NCI-H524 (cell line): ENCODE measurements at places on chromosomes 5 and 9.

GRCh38 chr5:112087222-112087621, 330.2 kb upstream of the NREP start:
- no peak for DNase-seq

GRCh38 chr5:150672237-150672883, 11.3 kb downstream of the MYOZ3 start:
- no peak for DNase-seq

- DNase-seq: no peak
Observed at GRCh38 chr5:65760504-65761275, 38.7 kb downstream of the NLN start.

GRCh38 chr9:116941266-116941665, 254.2 kb downstream of the TRIM32 start:
- peak; percentile 97 for DNase-seq

DNA sequence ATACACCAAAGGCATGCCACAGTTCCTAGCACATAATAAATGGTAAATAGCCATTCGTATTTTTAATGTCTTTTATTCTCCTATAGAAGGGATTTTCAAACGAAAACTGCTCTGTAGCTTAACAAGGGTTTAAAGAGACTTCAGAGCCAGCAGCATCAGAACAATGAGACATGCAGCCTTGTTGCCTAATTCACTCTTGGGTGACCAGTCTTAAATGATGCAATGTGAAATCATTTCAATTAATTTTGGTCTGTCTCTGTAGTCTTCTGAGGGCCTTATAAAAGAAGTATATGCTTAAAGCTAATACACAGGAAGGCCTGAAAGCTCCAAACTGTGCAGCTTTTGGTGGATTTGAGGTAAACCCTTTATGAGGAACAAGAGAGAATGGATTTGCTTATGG, 888.8 kb upstream of the WWC1 start:
- no peak for DNase-seq

DNA sequence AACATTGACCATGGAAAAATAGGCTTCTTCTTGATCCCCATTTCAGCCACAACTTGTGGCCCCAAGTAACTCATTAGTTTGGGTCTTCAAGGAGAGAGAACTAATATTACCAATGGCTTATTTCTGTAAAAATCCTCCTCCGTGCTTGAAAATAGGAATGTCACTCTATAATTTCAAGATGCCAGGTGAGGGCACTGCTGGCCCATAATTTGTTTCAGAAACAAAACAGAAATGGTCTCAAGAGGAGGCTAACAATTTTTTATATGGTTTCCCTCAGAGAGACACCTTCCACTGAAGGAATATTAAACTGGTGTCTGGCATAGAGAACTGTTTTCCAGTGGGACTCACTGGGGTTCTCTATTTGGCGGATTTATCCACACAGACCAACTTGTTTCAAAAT, 437.0 kb upstream of the TRPC7 start:
- DNase-seq: peak; percentile 62

GRCh38 chr5:175747539-175748060, 89.7 kb downstream of the HRH2 start:
- no peak for DNase-seq

DNA sequence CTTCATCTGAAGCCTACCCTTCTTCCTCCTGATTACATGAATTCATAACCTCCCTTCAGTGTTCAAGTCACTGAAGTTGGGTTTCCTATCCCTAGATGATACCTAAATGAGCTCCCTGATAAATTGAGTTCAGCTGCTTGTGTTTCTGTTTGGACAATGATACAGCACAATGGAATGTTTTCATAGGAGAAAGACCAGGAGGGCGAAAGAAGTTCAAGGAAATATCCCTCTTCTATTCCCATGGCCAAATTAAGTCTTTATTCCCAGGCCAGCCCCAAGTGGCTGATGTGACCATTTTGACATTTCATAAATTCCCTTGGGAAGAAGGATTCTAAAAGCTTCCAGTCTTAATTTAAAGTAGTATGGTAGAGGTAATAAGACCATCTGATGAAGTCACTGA, 555.8 kb upstream of the CLINT1 start:
- no peak for DNase-seq
